Non-pigmented ciliary epithelial cell (primary cell): ENCODE measurements at places on chromosomes 2 and 18.

DNA sequence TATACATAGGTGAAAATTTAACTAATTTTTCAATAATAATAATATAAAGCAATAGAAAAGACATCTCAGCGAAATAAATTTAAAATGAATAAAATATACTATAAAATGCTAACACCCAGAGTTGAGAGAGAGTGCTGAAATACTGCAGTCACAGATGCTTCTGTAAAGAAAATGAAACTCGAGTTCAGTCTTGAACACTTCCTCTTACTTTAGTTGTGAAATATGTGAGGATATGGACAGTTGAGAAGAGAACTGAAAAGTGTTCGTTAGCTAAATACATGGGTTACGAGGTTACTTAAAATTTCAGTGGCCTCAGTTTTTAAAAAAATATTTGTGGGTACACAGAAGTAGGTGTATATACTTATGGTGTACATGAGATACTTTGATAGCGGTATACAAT is 106.8 kb downstream of the DNAH7 start:
- no peak for DNase-seq

- no peak for DNase-seq
These were observed 68.3 kb downstream of the MARCO start for GRCh38 chr2:119010336-119010735.

DNA sequence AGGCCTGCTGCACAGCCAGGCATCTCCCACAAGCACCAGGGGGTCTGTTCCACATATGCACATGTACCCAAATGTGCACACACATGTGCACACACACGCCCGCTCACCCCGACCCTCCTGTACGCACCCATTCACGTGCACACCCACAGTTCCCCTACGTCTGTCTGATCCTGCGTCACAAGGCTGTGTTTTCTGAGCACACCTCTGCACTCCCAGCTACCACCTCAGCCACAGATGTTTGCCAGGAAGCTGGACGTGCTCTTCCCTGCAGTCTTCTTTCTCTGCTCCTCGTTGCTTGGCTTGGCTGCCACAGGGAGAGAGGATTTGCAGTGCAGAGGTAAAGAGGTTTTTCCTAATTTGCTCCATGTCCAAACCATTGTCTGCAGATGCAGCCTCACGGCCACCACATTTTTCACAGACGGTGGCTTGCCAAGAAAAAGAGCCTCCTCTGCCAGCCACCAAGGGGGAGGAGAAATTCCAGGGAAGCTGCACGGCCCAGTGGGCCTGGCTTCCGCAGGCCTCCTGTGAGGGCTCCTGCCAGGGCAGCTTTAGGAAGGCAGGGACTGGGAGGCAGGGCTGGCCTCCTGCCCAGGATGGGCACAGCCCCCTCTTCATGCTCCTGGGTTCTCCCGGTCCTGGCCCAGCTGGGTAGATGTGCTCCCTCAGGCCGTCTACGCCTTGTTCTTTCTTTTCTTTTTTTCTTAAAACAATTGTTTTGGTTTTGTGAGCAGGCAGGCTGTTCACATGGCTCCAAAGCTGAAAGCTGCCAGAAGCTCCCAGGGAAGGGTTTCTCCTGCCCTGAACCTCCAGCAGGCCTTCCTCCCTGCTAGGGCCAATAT is 29.3 kb upstream of the HS6ST1 start:
- no peak for DNase-seq

GRCh38 chr2:119723186-119723585 is 36.5 kb upstream of the PTPN4 start:
- no peak for DNase-seq

DNA sequence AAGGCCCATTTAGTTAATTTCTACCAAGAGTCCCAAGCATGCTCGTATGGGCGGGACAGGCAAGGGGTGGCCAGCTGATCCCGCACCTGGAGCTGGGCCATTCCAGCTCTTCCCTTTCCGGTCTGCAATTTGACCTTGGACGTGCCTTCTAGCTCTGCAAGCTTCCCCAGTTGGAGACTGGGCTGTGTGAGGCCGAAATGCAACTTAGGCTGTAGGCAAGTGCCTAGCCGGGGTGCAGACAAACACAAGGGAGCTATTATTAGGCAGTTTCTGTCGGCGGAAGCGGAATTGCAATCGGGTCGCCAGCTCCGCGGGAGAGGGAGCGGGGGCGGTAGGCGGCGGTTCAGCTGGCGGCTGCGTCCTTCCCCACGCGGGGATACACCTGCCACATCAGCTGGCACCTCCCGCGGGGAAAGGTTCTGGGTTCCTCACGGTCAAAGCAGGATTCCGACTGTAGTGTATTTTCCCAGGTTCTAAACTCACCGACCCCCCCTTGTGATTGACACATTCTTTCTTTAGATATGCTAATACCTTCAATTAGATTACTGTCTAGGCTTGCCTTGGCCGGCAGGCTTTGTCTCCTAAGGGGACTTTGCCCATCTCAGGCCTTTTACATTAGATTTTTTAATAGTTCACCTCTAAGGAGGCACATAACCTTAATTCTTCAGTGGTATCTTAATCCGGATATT is 17.1 kb upstream of the ZNF532 start:
- DNase-seq: no peak

GRCh38 chr18:68241881-68242280 is 473.0 kb downstream of the TMX3 start:
- DNase-seq: no peak

GRCh38 chr2:239533569-239534316 is 132.9 kb upstream of the HDAC4 start:
- DNase-seq: no peak

- DNase-seq: no peak
These were observed 76.3 kb downstream of the DYNC1I2 start for GRCh38 chr2:171763602-171764001.

DNA sequence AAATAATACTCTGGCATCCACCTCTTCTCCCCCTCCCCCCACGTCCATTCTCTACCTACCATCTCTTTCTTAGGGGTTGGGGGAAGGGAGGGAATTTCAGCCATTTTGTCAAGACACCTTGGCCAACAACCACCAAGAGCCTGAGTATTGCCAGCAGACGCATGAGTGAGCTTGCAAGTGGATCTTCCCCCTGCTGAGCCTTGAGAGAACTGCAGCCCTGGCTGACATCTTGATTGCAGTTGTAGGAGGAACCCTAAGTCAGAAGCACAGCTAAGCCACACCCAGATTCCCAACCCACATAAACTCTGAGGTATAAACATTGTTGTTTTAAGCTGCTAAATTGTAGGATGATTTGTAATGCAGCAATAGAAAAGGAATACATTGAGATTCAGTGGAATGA is 165.6 kb downstream of the TMEFF2 start:
- DNase-seq: no peak

- DNase-seq: no peak
These were observed 2031.3 kb upstream of the CELF4 start for GRCh38 chr18:39596891-39597290.

DNA sequence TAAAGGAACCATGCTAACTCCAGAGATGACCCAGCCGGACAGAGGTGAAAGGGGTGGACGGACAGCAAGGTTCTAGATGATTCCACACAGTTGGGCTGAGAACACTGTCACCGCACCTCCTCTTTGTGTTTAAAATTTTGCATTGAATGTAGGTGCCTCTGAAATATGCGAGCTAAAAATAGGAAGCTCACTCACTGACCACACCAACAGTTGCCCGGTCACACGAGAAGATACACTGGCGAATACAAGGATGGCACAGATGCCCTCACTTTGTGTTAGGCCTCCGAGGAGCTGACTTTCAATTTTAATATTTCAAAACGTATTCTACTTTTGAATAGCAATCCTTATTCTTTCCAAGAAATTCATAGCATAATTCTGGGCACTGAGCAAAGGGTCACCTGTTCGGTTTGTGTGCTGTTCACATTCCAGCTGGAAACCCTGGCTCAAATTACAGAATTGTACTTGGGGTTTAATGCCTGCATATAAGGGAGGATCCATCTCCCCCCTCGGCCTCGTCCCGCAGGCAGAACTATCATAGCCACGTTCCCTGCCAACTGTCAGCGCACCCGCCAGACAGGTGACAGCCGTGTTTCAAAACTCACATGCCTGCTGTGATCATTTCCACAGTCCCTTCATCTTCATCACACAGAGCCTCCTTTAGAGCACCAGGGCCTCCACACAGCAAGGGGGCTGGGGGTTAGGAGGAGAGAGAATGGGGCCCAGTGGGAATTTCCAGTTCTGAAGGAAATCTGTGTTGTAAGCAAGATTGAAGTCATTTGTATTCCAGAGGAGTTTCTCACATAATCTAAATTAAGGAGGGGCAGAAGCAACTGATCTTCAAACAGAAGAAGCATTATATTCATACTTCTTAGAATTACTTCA is 48.2 kb downstream of the ADI1 start:
- no peak for DNase-seq

DNA sequence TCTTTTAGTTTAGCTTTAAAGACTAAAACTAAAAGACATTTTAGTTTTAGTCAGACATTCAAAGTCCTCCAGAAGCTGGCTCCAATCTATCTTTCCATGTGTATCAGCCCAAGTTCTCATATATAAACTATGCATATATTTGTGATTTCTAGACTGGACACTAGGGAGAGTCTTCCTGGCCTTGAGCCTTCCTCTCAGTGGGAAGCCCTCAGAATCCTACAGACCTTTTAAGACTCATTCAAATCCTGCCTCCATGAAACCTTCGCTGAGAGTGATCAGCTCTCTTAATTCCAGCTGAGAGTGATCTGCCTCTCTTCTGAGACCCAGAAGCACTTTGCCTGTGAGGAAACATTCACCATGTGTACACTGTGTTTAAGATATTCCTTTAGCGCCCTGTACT is 452.7 kb downstream of the TGIF1 start:
- no peak for DNase-seq

DNA sequence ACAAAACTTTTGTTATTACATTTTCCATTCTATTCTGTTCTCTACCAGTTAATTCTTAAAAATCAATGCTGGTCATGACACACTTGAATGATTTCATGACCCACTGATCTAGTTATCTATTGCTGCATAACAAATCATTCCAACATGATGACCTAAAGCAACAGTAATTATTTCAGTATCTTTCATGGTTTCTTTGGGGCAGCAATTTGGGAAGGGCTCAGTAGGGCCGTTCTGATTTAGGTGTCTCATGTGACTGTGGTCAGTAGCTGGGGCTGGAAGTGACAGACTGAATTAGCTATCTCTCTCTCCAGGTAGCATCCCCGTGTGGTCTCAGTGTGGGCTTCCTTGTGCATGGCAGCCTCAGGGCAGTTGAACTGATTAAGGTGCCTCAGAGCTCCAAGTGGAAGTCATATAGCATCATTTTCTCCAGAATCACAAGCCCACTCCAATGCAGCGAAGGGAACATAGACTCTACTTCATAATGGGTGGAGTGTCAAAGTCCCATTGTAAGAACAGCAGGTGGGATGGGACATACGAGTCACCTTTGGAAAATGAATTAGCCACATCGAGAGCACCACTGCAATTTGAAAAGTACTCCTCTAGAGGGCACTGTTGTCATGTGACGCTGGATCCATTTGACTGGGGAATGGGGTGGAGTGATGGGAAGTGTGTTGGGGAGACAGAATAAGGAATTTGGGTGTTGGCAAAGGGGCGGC is 39.1 kb upstream of the FAM136A start:
- no peak for DNase-seq

- no peak for DNase-seq
These were observed 1025.8 kb upstream of the CNTNAP5 start for GRCh38 chr2:122999258-122999657.

GRCh38 chr2:43165378-43166069 is 60.9 kb downstream of the ZFP36L2 start:
- DNase-seq: no peak

GRCh38 chr18:23148382-23148781 is 13.1 kb downstream of the CABLES1 start:
- DNase-seq: no peak

- no peak for DNase-seq
These were observed 148.9 kb downstream of the ATP9B start for GRCh38 chr18:79217979-79218604.

DNA sequence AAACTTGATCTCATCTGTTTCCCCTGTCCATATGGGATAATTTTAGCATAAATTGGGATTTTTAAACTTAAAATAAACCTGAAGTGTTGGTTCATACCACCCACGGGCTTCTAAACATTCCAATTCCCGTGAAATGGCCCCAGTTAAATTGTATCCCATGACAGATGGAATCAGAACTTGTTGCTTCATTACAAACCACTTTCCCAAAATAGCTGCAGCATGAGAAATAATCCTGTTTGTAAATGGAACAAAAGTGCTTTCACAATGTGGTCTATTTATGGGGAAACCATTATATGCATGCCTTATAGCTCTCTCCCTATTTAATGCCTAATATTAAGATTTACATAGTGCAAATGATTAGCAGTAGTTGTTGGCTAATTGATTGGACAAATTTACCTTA is 15.9 kb downstream of the SCG2 start:
- DNase-seq: peak; percentile 78

DNA sequence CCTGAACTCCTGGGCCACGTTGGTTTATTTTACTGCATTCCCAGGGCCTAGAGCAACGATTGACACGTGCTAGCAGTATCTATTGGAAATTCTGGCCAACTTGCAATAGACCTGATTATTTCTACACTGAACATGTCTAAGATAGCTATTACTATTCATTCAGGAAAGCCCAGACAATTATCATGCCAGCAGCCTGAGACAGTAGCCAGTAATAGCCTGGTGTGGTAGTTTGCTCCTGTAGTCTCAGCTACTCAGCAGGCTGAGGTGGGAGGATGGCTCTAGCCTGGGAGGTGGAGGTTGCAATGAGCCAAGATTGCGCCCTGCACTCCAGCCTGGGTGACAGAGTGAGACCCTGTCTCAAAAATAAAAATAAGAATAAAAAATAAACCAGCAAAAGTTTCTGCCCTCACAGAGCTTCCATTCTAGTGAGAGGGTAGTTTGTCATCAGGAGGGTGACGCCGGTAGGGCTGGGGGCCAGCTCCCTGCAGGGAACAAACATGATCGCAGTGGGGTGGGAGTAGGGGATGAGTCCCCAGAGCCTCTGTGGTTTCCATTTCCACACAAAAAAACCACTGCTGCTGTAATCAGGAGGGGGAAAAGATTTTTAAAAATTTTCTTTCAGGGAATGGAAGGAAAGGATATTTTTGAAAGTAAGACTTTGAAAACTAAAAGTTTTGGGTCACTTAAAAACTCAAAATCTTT is 4.3 kb downstream of the CASP8 start:
- DNase-seq: no peak

DNA sequence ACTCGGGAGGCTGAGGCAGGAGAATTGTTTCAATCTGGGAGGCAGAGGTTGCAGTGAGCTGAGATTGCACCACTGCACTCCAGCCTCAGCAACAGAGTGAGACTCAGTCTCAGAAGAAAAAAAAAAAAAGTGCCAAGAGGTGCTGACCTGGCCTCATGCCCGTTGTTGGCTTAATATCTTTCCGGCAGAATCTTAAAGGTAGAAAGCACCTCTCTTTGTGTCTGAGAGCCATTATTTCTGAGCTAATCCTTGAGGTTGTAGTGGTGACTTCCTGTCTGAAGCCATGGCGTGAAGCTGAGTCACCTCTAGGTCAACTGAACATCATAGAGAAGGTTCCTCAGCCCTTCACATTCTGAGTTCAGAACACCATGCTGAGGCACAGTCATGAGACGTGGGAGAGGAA is 60.4 kb downstream of the WDSUB1 start:
- DNase-seq: no peak

GRCh38 chr2:219783359-219783975 is 156.0 kb downstream of the SLC4A3 start:
- DNase-seq: no peak
